Stimulated activated CD8-positive, alpha-beta memory T cell treated with anti-CD3 and anti-CD28 coated beads, Interleukin-7, amount 100 ng/mL, for 1 hour (primary cell): ENCODE measurements at places on chromosomes 7 and 10.

- no peak for DNase-seq
Observed at GRCh38 chr10:24163485-24163884, 45.5 kb upstream of the KIAA1217 start.

DNA sequence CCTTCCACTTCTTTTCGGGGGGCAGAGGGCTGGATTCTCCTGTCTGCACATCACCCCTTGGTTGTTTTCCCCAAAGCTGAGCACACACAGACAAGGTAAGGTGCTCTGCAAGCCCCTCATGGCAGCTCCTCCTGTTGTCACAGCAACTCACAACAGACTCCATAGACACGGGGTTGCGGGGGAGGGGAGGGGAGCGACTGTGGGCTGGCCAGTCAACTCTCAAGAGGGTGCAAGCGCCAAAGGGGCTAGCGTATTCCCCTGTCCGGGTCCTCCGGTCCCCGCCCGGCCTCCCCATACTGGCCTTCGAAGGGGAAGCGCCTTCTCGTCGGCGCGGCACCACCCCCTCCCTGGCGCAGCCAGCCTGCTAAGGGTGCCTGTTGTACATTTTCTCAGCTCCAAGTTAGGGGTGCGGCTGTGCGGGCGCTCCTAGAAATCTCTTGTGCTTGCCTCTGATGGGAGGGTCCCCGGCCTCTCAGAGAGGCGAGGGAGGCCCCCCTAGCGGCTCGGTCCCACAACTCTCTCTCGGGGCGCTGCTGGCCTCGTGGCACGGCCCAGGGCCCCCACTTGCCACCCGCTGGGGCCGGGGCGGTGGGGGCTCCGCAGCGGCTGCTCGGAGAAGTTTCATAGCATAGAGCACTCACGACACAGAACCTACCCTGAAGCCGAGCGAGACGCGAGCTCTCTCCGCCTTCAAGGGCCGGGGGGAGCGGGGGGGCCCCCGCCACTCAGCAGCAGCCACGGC lies 498 bp downstream of the RHOBTB1 start:
- DNase-seq = no peak

DNA sequence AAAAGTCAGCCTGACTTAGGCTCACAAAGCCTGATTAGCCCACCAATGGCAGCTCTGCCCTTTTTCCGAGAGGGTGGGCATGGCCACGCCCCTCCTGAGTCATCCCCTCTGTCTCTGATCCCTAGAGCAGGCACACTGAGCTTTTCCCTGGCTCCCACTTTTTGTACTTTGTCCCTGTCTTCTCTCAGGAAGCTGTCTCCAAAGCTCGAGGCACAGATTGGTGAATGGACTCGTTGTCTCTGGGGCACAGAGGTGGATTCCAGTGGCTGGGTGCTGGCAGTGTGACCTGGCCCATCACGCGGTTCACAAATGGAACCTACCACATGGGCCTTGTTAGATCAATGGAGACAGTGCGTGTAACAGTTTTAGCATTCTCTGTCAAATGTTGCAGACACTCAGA lies 313.5 kb downstream of the WDR37 start:
- DNase-seq = no peak

- DNase-seq = no peak
Observed at GRCh38 chr7:139675127-139676125, 102.4 kb downstream of the HIPK2 start.

DNA sequence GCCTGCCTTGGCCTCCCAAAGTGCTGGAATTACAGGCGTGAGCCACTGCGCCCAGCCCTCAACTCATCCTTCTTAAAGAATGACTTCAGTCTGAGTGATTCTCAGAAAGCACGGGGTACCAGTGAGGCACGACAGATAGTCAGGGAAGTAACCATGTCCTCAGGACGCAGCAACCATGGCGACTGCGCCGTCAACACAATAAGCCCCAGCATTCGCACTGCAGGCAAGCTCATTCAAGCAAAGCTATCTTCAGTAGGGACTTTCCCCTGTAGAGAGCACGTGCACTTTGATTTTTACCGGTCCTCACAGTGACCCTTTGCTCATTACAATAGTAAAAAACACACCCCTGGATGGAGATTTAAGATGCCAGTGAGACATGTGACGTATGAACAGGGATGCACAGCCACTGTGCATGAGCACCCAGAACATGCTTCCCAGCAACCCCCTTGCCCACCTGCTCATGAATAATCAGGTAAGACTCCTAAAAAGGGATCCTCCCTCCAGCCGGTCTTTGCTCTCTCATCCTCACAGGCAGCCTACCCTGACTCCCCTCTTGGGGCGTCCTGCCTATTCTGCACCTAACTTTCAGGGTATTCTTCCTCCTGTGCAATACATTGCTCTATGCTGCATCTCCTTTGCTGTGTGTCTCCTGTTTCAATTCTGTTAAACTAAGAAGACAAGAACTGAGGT lies 9.1 kb downstream of the WDR86 start:
- DNase-seq = no peak

- no peak for DNase-seq
Observed at GRCh38 chr10:51366044-51366443, 291.8 kb downstream of the PRKG1 start.

DNA sequence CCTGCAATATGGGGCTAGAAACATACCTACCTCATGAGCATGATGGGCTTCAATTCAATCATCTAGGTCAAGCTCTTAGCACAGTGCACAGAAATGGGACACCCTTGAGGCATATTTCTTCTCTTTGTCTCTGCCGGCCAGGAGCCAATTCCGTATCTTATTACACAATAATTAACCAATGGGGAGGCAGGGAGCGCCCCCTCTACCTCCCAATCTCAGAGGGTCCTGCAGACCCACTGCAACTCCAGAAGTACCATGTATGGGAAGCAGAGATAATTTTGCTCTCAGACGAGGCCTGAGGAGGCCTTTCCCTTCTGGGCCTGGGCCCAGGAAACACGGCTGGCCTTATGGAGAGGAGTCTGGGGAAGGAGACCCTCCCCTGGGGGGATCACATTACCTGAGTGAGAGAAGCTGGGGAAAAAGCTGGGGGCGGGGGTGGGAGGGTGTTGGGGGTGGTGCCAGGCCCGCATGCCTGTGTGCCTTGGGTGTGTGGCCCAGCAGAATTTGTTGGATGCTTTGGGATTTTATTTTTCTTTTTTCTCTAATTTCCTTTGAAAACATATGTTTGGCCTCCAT lies 155.5 kb downstream of the UBE2H start:
- DNase-seq = no peak

- no peak for DNase-seq
Observed at GRCh38 chr10:31778627-31779026, 150.0 kb downstream of the ARHGAP12 start.

- no peak for DNase-seq
Observed at GRCh38 chr7:80312139-80312661, 177.6 kb downstream of the GNAI1 start.

GRCh38 chr7:114819616-114820362 lies 102.1 kb upstream of the MDFIC start:
- DNase-seq = no peak

- no peak for DNase-seq
Observed at GRCh38 chr7:55099821-55100543, 81.2 kb downstream of the EGFR start.

DNA sequence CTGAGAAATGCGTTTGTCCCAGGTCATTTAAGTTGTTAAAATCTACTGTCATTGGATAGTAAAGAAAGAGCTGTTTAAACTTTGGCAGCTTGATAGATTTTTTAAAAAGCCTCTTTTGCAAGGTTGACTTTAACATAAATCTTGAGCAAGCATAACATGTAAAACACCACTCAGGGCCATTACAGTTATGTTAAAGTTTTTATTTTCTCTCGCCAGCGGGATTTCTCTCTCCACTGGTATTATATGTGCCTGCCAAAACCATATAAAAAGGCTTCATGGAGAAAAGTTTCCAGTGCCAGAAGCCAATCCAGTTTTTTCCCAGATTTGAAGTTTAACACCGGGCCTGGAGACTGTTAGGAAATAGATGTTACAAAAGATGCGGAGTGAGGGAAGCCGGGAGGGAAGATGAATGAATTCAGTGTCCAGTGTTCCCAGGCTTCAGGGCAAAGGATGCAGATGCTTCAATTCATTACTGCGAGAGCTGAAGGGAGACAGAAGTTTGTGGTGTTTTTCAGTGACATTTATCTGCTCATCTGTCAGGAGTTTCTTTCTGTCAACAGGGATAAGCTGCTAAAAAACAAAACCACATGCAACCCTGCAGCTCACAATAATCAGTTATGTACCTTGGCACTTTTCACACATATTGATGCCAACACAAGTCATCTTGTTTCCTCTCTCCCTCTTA lies 155.5 kb downstream of the SPAG6 start:
- DNase-seq = no peak

- no peak for DNase-seq
Observed at GRCh38 chr10:124338276-124338925, 80.3 kb downstream of the OAT start.
